Lower lobe of right lung (tissue), 2 donors: ENCODE measurements at places on chromosomes 4 and X. TPM values are rescaled to one million over a fixed set of nuclear protein-coding genes. Genes with fewer than 3 reads are reported as not detected.

GRCh38 chr4:54840992-54841768 is 183.4 kb downstream of the KIT start:
- H3K27me3 ChIP-seq = no peaks in the 10 kb centered on the region
- H3K36me3 ChIP-seq = no peaks in the 10 kb centered on the region
- no peaks in the 10 kb centered on the region for H3K4me1 ChIP-seq
- H3K27ac ChIP-seq = no peak overlapping the region
- DNase-seq = no peak

- H3K27ac ChIP-seq = no peak overlapping the region
- H3K27me3 ChIP-seq = no peaks in the 10 kb centered on the region
- no peak for DNase-seq
- no peaks in the 10 kb centered on the region for H3K4me1 ChIP-seq
Observed at GRCh38 chrX:65750674-65751469, 83.4 kb downstream of the MSN start.

GRCh38 chr4:79300280-79300679 is 25.6 kb downstream of the NAA11 start:
- H3K36me3 ChIP-seq = no peaks in the 10 kb centered on the region
- H3K4me3 ChIP-seq = no peak overlapping the region
- H3K4me1 ChIP-seq = no peaks in the 10 kb centered on the region
- no peak for DNase-seq

- no peak for DNase-seq
- no peak overlapping the region for H3K27ac ChIP-seq
- no peaks in the 10 kb centered on the region for H3K4me1 ChIP-seq
- H3K4me3 ChIP-seq = no peak overlapping the region
Observed at GRCh38 chr4:165814256-165815020, 58.6 kb upstream of the TLL1 start.

DNA sequence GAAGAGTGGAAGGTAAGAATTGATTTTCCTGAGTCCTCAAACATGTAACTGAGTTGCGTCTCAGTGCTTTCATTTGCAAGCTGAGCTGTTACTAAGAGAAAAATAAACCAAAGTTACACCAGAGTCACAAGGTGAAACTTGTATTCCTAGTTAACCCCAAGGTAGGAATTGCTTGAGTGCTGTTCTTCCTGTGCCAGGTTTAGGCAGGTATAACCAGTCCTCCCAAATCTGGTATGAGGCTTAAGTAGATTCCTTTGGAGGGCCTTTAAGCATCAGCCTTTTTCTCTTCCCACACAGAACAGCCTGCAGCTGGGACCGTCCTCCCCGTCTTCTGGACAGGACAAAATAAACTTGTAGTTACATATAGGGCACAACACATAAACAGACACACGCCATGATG is 2.3 kb upstream of the BTC start:
- peaks cover 13% of the 10 kb centered on the region for H3K4me1 ChIP-seq
- H3K27me3 ChIP-seq = peaks cover 10% of the 10 kb centered on the region
- DNase-seq = no peak
- no peaks in the 10 kb centered on the region for H3K36me3 ChIP-seq

DNA sequence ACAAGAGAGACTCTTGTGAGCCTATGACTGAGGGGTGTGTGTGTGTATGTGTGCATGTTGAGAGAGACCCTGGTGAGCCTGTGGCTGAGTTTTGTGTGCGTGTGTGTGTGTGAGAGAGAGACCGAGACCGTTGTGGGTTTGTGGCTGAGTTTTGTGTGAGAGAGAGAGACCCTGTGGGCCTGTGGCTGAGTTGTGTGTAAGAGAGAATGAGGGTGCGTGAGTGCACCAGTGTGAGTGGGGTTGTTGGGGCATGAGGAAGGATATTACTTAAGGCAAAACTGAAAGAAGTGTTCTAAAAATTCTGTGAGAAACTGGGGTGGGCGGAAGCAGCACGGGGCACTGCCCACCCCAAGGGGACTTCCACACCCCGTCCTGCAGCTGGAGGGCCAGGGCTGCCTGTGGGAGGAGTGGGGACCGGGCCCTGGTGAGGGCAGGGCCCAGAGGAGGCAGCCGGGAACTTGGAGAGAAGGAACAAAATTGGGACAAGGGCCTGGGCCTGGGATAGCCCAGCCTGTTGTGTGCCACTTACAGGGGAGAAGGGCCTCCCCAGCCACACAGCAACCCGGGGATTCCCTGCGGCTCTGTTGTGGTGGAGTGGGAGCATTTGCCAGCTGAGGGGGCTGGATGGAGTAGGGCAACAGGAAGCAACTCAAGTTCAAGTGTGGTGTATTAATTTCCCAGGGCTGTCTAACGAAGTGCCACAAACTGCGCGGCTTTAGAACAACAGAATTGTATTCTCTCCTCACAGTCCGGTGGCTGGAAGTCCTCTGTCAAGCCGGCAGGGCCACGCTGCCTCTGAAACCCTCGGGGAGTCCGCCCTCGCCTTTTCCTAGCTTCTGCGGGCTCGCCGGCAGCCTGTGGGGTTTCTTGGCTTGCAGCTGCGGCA is 22.1 kb downstream of the TMEM131L start:
- H3K36me3 ChIP-seq = no peaks in the 10 kb centered on the region
- peak overlapping the region; percentile 81 for H3K27ac ChIP-seq
- no peaks in the 10 kb centered on the region for H3K27me3 ChIP-seq
- peak overlapping the region; percentile 37 for H3K4me3 ChIP-seq
- peak; percentile 64 for DNase-seq
- peaks cover 54% of the 10 kb centered on the region for H3K4me1 ChIP-seq

- peaks cover 17% of the 10 kb centered on the region for H3K27me3 ChIP-seq
- H3K36me3 ChIP-seq = no peaks in the 10 kb centered on the region
- DNase-seq = no peak
- H3K4me3 ChIP-seq = peak overlapping the region; percentile 51
Observed at GRCh38 chr4:104494185-104494584, 509 bp downstream of the CXXC4 start.

DNA sequence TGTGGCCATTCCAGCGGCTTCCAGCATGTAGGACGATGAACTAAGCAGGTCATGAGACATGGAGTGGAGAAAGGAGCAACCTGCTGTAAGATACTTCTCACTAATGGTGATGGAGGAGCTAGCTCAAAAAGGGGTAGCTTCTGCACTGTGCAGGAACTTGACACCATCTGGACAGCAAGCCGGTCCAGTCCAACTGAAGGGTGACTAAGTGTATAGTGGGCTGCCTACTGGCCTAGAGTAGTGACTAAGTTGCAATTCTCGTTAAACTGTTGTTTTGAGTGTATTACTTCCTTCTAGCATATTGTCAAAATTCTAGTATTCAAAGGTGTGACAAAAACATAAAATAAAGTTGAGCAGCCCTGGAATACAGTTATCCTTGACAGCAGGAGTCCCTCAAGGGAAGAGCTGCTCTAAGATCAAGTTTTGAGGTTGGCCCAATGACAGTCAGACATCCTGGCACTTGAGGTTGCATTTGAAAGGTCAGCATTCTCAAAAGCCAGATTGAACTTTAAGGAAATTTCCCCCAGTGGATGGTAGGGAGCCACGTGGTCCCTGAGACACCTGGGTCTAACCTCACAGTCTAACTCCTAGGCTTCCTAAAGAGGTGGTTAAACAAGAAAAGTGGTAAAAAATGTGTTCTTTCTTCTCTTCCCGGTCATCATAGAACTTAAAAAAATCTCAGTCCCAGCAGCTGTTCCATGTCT is 8.0 kb downstream of the CETN2 start:
- H3K4me3 ChIP-seq = no peak overlapping the region
- DNase-seq = no peak
- no peaks in the 10 kb centered on the region for H3K4me1 ChIP-seq
- peaks cover 5% of the 10 kb centered on the region for H3K36me3 ChIP-seq
- no peak overlapping the region for H3K27ac ChIP-seq

- H3K27me3 ChIP-seq = no peaks in the 10 kb centered on the region
- DNase-seq = no peak
- peaks cover 18% of the 10 kb centered on the region for H3K36me3 ChIP-seq
- H3K4me1 ChIP-seq = no peaks in the 10 kb centered on the region
- H3K27ac ChIP-seq = no peak overlapping the region
- no peak overlapping the region for H3K4me3 ChIP-seq
Observed at GRCh38 chr4:48705609-48706008, 74.5 kb downstream of the FRYL start.

GRCh38 chrX:40201329-40201885 is 103.6 kb upstream of the BCOR start:
- H3K4me3 ChIP-seq = no peak overlapping the region
- no peaks in the 10 kb centered on the region for H3K4me1 ChIP-seq
- H3K27me3 ChIP-seq = no peaks in the 10 kb centered on the region
- H3K36me3 ChIP-seq = no peaks in the 10 kb centered on the region
- no peak for DNase-seq

DNA sequence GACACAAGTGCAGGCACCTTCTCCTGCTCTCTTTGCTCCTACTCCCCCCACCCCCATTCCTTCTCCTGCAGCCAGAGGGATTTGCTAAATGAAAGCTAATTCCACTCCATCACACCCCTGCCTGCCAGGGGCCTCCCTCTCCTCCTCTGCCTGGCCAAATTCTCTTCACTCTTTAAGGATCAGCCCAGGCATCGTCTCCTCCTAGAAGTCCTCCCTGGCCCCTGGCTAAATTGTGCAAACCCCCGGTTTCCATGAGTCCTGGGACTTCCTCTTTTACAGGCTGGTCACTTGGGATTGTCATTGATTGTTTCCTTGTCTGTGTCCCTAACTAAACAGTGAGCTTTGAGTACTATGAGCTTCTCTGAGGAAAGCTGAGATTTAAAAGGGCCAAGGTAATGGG is 8.7 kb upstream of the ABLIM2 start:
- no peaks in the 10 kb centered on the region for H3K27me3 ChIP-seq
- H3K4me3 ChIP-seq = no peak overlapping the region
- peak overlapping the region; percentile 51 for H3K27ac ChIP-seq
- H3K36me3 ChIP-seq = no peaks in the 10 kb centered on the region
- H3K4me1 ChIP-seq = peaks cover 7% of the 10 kb centered on the region

GRCh38 chr4:154631828-154632227 is 19.4 kb upstream of the FGG start:
- DNase-seq = no peak
- no peak overlapping the region for H3K27ac ChIP-seq
- peaks cover 7% of the 10 kb centered on the region for H3K4me1 ChIP-seq
- peaks cover 15% of the 10 kb centered on the region for H3K27me3 ChIP-seq
- no peaks in the 10 kb centered on the region for H3K36me3 ChIP-seq
- H3K4me3 ChIP-seq = no peak overlapping the region

DNA sequence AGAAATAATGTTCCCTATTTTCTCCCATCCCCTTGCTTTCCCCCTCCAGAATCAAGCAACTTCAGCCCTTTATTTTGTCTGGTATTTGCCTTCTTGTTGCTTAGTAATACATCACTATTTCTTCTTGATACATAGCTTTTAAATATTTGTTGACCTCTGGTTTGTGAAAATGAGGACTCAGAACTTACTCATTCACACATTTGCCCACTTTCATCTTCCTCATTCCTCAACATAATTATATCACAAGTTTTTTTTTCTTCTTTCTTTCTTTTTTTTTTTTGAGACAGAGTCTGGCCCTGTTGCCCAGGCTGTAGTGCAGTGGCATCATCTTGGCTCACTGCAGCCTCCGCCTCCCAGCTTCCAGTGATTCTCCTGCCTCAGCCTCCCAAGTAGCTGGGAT is 28.9 kb upstream of the NDUFC1 start:
- no peaks in the 10 kb centered on the region for H3K27me3 ChIP-seq
- H3K4me3 ChIP-seq = no peak overlapping the region
- peaks cover 19% of the 10 kb centered on the region for H3K36me3 ChIP-seq

GRCh38 chrX:2391869-2392606 is 108.7 kb downstream of the DHRSX start:
- no peak for DNase-seq
- H3K27me3 ChIP-seq = no peaks in the 10 kb centered on the region
- no peak overlapping the region for H3K27ac ChIP-seq

DNA sequence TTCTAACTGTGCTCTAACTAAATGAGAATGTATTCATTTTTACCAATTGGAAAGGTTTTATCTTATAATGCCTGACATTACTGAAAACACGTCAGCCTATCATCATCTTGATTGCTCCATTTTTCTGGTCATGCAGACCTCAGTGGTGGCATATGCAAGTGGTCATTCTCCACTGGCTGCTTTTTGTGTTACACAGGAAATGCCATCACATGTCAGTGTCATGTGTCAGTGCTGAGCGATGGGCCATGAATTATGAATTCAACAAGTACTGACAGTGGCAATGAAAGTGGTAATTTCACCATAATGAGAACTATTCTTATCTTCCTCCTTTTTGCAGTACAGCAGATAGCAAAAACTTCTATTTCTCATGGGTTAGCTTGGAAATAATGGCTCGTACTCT is 190.5 kb downstream of the PACRGL start:
- no peaks in the 10 kb centered on the region for H3K27me3 ChIP-seq
- H3K4me3 ChIP-seq = no peak overlapping the region
- no peaks in the 10 kb centered on the region for H3K36me3 ChIP-seq
- no peak for DNase-seq
- no peaks in the 10 kb centered on the region for H3K4me1 ChIP-seq

GRCh38 chr4:140038031-140038533 is 115.9 kb downstream of the MAML3 start:
- no peak overlapping the region for H3K27ac ChIP-seq
- H3K36me3 ChIP-seq = no peaks in the 10 kb centered on the region
- H3K4me1 ChIP-seq = peaks cover 11% of the 10 kb centered on the region
- no peak overlapping the region for H3K4me3 ChIP-seq
- no peaks in the 10 kb centered on the region for H3K27me3 ChIP-seq

- DNase-seq = no peak
- H3K27ac ChIP-seq = no peak overlapping the region
- H3K4me3 ChIP-seq = no peak overlapping the region
- H3K4me1 ChIP-seq = peaks cover 8% of the 10 kb centered on the region
Observed at GRCh38 chr4:123606946-123607542, 210.4 kb downstream of the SPRY1 start.

GRCh38 chr4:65724973-65725372 is 54.7 kb upstream of the EPHA5 start:
- H3K27me3 ChIP-seq = no peaks in the 10 kb centered on the region
- no peak overlapping the region for H3K27ac ChIP-seq
- H3K4me1 ChIP-seq = no peaks in the 10 kb centered on the region
- DNase-seq = no peak
- no peaks in the 10 kb centered on the region for H3K36me3 ChIP-seq

DNA sequence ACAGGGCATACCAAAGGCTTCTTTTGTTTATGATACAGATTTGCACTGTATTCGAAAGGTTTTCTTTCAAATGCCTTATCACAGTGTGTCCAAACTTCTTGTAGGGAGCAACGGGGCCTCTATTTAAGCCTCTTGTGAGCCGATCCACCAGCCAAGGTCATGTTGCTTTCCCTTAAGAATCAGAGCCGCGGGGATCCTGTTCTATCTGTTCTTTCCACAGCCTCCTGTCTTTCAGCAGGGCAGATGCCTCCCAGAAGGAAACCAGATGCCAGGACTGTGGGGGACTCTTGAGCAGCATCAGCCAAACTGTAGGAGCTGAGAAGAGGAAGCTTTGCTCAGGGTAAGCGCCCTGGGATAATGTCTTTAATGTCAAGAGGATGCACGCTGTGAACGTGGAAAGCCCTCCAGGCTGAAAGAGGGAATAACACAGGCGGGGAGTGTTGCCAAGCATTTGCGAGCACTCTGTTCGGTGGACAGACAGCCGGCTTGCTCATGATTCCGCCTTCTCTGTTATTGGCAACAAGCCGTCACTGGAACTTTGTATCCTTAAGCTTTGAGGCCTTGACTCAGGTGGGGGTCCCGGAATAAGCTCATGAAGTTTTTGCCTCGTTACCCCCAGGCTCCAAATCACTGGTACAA is 279.8 kb upstream of the FRG1 start:
- no peaks in the 10 kb centered on the region for H3K4me1 ChIP-seq
- no peaks in the 10 kb centered on the region for H3K27me3 ChIP-seq
- no peak for DNase-seq
- H3K27ac ChIP-seq = no peak overlapping the region

Gene GRPR
- total RNA-seq = 0.27 TPM

Gene IQCM
- total RNA-seq = not detected

Gene CCDC160
- total RNA-seq = 0.38 TPM

Gene GAGE12J
- not detected for total RNA-seq

Gene SSX3
- not detected for total RNA-seq

Gene SUPT20HL1
- not detected for total RNA-seq

Gene GATA1
- 1.2 TPM for total RNA-seq
